Esophagus squamous epithelium (tissue), 5 donors: ENCODE measurements at places on chromosomes 7 and 10. TPM values are rescaled to one million over a fixed set of nuclear protein-coding genes. Genes with fewer than 3 reads are reported as not detected.

NPFFR1 gene
- total RNA-seq = not detected

ZNHIT1 gene
- 64.8 TPM for total RNA-seq

ACSM6 gene
- total RNA-seq = not detected

LIPF gene
- total RNA-seq = 0.57 TPM

LBX1 gene
- not detected for total RNA-seq

DNA sequence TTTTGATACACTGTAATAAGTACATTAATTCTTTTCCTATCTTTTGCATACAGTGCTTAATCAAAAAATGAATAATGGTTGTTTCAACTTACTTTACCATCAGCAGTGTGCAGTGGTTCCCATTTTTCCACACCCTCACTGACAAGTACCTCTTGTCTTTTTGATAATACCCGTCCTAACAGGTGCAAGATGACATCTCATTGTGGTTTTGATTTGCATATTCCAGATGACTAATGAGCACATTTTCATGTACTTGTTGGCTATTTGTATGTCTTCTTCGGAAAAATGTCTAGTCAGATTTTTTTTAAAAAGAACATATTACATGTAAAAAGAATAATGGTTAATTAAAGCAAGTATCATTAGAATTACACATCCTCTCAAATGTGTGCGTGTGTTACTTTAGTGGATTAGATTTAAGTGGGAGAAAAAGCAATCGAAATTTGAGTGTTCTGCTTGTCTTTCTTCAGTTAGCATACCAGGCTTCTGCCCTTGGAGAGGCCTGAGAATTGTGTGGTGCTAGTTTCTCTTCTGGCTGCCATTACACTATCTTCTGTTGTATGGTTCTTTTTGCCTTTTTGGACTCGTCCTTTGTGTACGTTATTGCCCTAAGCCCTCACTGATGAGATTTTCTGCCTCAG lies 291.2 kb downstream of the AUTS2 start:
- no peak overlapping the region for H3K4me3 ChIP-seq
- no peaks in the 10 kb centered on the region for H3K4me1 ChIP-seq

DNA sequence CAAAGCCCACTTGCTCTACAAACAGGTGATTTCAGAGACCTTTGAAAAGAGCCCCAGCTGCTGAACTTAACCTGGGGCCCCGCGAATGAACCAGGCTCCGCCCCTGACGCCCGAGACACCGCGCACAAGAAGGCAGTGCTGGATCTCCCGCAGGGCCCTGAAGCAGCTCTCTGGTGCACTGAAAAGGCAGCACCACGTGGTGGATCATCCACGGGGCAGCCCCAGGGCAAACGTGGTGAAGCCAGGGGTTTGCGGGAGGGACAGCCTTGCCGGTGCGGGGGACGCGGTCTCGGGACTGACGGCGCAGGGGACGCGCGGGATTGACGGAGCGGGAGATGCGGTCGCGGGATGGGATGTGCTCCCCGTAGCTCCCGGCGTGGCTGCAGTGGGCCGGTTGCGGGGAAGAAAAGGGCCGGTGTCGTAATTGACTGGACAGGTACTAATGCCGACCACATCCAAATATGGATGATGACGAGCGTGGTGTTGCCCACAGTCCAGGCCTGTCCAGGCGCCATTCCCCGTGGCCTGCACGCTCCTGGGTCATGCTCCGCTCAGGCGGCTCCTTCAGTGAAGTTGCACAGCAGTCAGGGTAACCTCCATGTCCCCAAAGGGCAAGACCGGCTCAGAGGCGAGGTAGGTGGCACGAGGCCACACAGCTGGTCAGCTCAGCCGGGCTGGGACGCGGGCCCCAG lies 421.1 kb downstream of the DNAJB6 start:
- H3K4me3 ChIP-seq = no peak overlapping the region
- no peaks in the 10 kb centered on the region for H3K36me3 ChIP-seq
- H3K27ac ChIP-seq = no peak overlapping the region
- DNase-seq = no peak
- no peaks in the 10 kb centered on the region for H3K4me1 ChIP-seq

DNA sequence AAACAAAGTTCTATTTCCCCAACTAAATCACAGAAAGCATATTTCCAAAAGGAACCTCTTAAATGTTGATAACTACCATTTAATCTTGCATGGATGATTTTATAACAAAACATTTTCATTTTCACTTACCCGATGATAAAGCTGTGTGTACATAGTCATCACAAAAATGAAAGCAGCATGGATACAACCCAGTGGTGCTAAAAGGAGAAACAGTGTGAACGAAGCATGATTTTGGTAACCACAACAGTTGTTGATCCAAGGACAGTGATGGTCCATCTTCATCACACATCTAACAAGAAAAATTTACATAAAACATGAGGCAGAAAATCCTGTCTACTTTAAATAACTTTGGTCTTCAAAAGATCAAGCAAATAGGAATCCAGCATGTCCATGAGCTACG lies 4.7 kb downstream of the ZDHHC6 start:
- H3K4me3 ChIP-seq = no peak overlapping the region
- H3K27ac ChIP-seq = no peak overlapping the region
- H3K4me1 ChIP-seq = peaks cover 7% of the 10 kb centered on the region
- no peaks in the 10 kb centered on the region for H3K27me3 ChIP-seq
- H3K36me3 ChIP-seq = peaks cover 81% of the 10 kb centered on the region

DNA sequence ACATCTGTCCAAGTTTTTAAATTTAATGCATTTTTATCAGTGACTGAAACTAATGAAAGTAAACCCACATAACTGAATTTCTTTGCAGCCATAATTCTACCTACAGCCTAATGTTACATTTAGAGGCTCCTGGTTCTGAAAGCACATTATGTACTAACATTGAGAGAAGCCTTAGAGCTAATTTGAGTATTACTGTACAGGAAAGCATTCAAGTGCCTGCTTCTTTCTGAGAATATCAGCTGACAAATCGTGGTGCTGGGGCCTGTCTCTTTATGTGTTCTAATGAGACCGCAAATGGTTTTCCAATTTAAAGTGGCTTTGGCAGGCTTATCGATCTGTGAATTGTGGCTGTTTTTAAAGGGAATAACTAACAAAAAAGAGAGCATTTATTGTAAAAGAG lies 32.3 kb upstream of the DGKB start:
- no peaks in the 10 kb centered on the region for H3K27me3 ChIP-seq
- no peak overlapping the region for H3K27ac ChIP-seq
- no peak overlapping the region for H3K4me3 ChIP-seq
- no peak for DNase-seq

GRCh38 chr7:140684066-140684950 lies 11.6 kb downstream of the ADCK2 start:
- no peak overlapping the region for H3K27ac ChIP-seq
- no peak for DNase-seq
- H3K27me3 ChIP-seq = no peaks in the 10 kb centered on the region
- peaks cover 24% of the 10 kb centered on the region for H3K36me3 ChIP-seq
- no peak overlapping the region for H3K4me3 ChIP-seq

- no peaks in the 10 kb centered on the region for H3K27me3 ChIP-seq
- H3K36me3 ChIP-seq = no peaks in the 10 kb centered on the region
- H3K27ac ChIP-seq = no peak overlapping the region
- H3K4me3 ChIP-seq = no peak overlapping the region
- no peaks in the 10 kb centered on the region for H3K4me1 ChIP-seq
Observed at GRCh38 chr10:6020826-6021225, 41.3 kb downstream of the IL2RA start.

- H3K27ac ChIP-seq = no peak overlapping the region
- no peaks in the 10 kb centered on the region for H3K27me3 ChIP-seq
- no peak for DNase-seq
- no peak overlapping the region for H3K4me3 ChIP-seq
- H3K4me1 ChIP-seq = no peaks in the 10 kb centered on the region
Observed at GRCh38 chr7:47034180-47034579, 547.7 kb downstream of the TNS3 start.

DNA sequence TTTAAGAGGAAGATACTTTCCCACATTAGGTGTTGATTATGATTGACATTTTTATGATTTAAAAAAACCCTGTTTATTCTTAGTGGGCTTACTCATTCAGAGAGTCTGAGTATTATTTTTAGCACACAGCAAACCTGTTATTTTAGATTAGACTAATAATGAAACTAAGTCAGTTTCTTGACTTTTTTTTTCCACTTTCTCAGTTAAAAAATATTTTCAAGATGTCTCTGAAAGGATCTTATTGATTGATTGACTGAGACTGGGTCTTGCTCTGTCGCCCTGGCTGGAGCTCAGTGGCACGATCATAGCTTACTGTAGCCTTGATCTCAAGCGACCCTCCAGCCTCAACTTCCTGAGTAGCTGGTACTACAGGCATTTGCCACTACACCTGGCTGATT lies 20.4 kb upstream of the INPP5F start:
- no peak for DNase-seq
- no peaks in the 10 kb centered on the region for H3K36me3 ChIP-seq
- no peaks in the 10 kb centered on the region for H3K4me1 ChIP-seq
- H3K27ac ChIP-seq = no peak overlapping the region
- H3K27me3 ChIP-seq = no peaks in the 10 kb centered on the region

- H3K4me3 ChIP-seq = no peak overlapping the region
- peaks cover 24% of the 10 kb centered on the region for H3K4me1 ChIP-seq
- no peaks in the 10 kb centered on the region for H3K27me3 ChIP-seq
- no peak for DNase-seq
- no peak overlapping the region for H3K27ac ChIP-seq
Observed at GRCh38 chr7:26091933-26092332, 60.1 kb upstream of the NFE2L3 start.
